ENCODE measurements at places on chromosomes 4 and X.

GRCh38 chrX:132271311-132271778, 52.1 kb upstream of the RAP2C start:
- DNase-seq: peak; percentile 23

- no peak for DNase-seq
Measured at GRCh38 chrX:140447150-140447549, 57.7 kb downstream of the SOX3 start.

- DNase-seq: no peak
Measured at GRCh38 chrX:39764441-39764914, 333.3 kb downstream of the BCOR start.

DNA sequence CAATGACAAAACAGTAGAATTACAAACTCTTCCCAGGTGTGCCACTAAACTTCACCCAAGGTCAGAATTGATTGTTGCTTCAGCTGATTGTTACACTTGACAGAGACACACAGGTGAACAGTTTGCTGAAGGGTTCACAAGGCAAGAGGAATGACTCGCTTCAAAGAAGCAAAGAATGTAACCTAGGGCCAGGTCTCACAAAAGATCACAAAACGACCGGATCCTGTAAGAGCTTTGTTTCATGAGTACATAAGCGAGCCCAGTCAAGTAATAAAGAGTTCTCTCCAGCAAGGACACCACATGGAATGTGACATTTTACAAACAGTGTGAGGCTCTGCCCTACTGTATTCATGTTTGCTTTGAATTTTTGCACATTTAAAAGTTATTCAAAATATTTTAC, 9.1 kb downstream of the LNX1 start:
- DNase-seq: no peak

DNA sequence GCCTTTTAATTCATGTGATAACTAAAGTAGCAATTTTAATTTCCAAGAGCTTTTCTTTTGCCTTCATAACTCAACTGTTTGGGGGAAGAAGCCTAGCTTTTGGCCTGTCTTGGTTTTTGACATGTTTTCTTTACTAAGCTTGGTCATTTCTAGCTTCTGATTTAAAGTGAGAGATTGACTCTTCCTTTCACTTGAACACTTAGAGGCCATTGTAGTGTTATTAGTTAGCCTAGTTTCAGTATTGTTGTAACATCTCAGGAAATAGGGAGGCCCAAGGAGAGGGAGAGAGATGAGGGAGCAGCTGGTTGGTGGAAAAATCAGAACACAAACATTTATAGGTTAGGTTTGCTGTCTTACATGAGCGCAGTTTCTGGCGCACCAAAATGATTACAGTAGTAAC, 44.8 kb downstream of the DCLK2 start:
- no peak for DNase-seq

DNA sequence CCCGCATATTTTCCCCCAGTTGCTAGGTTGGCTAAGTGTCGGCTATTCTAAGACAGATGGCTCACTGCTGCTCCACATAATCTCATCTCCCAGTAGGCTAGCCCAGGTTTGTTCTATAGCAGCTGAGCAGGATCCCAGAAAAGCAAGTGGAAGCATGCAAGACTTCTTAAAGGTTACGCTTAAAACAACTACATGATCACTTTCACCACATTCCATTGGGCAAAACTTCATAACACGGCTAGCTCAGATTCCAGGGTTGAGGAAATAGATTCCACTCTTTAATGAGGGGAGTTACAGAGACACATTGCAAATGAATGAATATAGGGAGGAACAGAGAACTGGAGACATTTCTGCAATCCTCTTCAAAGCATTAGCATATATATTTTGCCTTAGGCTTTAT, 12.9 kb upstream of the RAB33B start:
- DNase-seq: no peak

DNA sequence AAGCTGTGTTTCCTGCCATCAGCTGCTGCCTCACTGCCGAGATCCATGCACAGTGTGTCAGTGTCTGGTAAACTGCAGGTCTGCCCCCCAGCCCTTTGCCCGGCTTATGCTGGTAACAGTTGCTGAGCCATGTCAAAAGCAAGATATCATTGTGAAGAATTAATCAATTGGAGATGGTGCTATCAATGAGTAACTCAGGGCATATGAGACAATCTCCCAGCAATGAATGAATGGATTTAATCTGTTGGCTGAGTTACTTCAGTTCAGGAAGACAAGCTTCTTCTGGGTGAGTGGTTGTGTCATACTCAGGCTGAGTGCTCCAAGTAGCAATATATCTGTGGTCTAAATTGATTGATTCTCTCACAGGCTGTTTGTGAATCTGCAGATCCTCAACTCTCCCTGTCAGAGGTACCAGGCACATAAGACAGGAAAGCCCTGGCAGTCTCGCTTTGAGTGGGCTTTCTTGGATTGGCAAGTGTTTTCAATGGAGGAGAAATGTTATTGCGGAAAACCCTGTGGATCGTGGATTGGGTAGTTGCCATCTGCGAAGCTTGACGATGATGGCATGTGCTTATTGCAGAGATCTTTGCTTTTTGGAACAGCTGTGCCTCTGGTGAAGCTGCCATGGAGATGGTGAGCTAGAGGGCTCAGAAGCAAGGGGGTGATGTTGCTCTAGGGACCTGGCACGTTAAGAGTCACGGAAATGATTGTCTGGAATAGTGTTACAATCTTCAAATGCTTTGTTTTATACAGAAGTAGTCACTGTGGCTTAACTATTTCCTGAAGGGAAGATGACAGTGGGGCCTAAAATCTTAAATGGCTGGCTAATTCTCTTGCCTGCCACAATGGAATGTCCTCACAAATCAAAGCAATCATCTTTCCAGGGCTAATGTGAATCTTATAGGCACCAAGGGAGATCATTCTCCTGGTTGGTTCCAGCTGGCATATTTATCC, 147.6 kb upstream of the TBC1D9 start:
- peak; percentile 64 for DNase-seq

DNA sequence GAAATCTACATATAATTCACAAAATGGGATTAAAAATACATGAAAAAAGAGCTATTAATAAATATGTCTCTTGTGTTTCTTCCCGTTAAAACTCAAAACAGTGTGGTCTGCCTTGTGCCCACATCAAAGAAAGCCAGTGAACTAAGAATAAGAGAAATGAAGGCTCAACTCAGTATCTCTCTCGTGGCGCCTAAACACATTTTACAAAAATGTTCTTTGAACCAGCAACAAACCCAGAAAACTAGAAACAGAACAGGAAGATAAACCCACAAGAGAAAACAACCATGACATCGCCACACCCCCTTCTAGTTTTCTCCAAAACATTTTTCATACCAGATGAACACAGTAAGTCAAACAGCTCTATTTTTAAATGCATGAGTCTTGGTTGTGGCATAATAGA, 130.1 kb downstream of the DCHS2 start:
- no peak for DNase-seq

Data from right hindlimb (tissue), 1 donor.